ENCODE measurements at places on chromosomes 3 and 15. TPM values are rescaled to one million over a fixed set of nuclear protein-coding genes. Genes with fewer than 3 reads are reported as not detected.

PLSCR2 gene
- not detected for total RNA-seq

ACKR2 gene
- 0.72 TPM for total RNA-seq

CD200 gene
- total RNA-seq, result not detected

CADM2 gene
- 0.07 TPM for total RNA-seq

WDR6 gene
- total RNA-seq, result 129 TPM

GCHFR gene
- 17.5 TPM for total RNA-seq

FBN1 gene
- 0.33 TPM for total RNA-seq

AGTR1 gene
- total RNA-seq, result not detected

EPHA3 gene
- total RNA-seq, result not detected

TUSC7 gene
- not detected for total RNA-seq

ATP8B4 gene
- total RNA-seq, result 89.5 TPM

ACVR2B gene
- 3.1 TPM for total RNA-seq

HHLA2 gene
- total RNA-seq, result 0.09 TPM

DNA sequence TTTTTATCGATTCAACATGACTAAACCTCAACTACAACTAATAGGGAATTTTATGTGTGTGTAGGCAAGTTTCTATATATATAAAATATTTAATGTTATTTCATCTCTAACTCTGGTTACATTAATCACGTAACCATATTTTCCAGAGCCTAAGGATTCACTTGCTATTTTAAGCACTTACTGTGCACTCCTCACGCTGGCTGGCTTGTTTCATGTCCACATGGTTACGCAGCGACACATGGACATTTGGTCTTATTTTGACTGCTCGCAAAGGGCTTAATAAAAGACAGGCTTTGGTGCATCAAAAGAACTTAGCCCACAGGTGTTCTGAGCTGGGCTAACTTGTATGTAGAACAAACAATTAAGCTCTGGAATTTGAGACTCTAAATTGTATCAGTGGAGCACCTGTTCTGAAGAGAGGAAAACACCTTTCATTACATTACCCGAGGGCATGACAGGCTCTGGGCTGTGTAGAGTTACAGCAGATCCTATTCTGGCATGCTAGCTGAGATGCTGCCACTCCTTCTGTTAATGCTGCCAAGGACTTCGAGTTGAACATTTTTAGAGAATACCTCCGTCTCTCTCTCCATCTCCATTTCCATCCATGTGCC lies 130.0 kb upstream of the NR2F2 start:
- DNase-seq, result no peak

DNA sequence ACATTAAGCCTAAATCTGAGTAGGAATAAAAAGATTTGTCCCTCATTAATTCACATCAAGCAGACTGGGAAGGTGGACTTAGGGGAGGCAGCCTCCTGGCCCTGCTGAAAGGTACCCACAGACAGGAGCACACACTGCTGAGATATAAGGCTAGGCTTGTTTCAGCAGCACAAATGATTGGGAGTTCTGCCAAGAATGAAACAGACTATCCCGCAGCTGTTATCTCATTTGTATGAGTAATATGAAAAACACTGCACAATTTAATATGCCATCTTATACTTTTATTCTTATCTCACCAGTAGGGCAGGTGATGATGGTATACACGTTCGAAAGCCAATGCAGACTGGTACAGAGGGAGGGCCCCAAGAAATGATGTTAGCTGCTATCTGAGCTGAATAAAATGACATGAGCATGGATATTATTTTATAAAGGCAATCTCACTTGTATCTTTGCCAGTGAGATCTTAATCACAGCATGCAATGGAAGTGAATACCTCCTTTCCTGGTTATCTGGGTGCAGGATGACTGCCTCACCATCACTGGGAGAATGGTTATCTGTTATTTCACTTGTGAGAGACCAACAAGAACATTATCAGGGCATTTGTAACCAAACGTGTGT lies 258.7 kb upstream of the PPP2R3A start:
- DNase-seq, result no peak

DNA sequence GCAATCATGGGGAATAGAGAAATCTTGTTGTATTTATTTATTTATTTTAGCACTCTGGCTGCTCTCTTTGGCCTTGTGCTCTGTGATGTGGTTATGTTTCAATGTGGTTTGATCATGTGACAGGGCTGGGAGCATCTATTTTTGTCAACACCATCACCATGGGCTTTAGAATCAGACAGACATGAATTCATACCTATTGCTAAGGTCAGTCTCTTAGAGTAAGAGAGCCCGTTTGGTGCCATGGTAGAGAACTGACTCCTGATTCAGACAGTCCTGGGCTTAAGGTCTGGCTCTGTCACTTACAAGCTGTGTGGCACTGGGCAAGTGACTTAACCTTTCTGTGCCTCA lies 157.0 kb downstream of the RYR3 start:
- DNase-seq, result no peak

DNA sequence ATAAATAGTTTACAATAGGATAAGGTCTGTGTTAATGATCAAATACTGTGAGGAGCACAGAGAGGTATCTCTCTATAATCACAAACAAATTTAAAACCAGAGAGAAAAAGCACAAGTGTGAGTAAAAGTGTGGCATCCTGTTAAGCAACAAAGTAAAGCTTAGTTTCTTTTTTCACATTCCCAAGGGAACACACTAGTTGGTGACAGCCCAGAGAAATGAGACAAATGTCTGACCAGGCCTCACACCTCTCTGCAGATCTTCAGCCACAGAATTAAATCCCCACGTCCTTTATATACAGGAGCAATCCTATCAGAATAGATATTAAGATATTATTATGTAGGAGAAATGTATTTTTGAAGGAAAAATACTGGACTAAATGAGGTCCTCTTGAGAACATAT lies 2.7 kb downstream of the FBN1 start:
- no peak for DNase-seq

DNA sequence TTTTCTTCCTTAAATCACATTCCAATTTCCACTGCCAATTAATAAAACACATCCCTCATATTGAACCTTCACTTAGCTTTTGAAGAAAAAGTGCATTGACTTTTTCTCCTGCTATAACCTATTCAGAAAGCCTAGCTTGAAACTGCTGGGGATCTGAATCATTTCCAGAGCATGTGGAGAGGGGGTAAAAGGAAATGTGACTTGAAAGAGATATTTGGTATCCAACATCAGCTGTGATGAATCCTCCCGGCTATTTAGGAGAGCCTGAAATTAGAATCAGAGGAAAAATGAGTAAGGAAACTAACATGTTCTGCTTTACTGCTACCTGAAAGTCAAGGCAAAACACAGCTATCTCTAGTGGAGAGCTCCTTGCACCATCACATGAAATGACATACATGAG lies 2.6 kb upstream of the GNB5 start:
- no peak for DNase-seq

- no peak for DNase-seq
Measured at GRCh38 chr15:41408234-41408641, 5.9 kb upstream of the NDUFAF1 start.

- DNase-seq, result no peak
Measured at GRCh38 chr3:56086355-56086754, 381.9 kb downstream of the ERC2 start.

GRCh38 chr3:111732252-111732879 lies 126.7 kb upstream of the PHLDB2 start:
- DNase-seq, result no peak

DNA sequence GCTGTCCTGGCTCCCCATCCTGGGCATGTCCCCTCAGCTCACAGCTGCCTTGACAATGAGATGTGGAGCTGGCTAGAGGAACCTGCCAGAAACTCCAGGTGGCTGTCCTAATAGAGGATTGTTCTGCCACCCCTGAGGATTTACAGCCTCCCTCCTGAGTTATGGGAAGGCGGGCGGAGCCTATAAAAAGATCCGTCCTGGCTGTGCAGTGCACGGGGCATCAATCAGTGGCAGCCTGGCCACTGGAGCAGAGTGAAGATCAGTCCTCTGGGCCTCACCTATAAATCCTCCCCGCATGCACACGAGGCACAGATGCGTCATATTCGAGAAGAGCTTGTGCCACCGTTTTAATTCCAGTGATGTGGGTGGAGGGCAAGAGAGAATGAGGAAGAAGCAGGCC lies 90.0 kb downstream of the MEGF11 start:
- no peak for DNase-seq

DNA sequence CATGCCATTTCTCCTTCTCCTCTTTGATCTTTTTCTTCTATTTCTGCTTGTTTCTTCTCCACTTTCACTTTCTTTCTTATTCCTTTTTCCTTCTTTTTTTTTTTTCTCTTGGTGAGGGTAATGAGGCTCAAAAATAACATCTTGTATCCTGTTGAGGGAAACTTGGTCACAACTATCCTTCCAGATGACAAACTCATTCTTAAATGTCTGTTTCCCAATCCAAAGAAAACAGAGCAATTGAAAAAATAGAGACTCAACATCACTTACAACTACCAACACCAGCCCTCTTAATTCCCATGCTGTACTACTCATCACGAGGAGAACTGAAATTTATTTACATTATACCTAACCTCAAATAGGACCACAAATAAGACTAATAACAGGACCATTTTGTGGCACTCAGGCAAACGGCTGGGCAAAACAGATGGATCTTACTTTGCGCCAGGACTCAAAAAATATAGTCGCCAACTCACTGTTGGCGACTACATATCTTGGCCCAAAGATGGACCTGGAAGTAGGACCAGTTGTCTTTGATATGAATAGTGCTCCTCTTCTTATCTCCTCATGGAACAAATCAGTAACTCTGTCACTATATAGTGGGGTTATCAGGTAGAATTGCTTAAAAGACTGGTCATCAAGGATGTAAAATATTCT lies 343.9 kb downstream of the ZBTB20 start:
- no peak for DNase-seq

- DNase-seq, result no peak
Measured at GRCh38 chr3:83769791-83770663, 1188.8 kb upstream of the CADM2 start.

- DNase-seq, result no peak
Measured at GRCh38 chr3:123141276-123141675, 60.5 kb upstream of the SEC22A start.

GRCh38 chr15:44029003-44029402 lies 166.1 kb downstream of the FRMD5 start:
- no peak for DNase-seq

DNA sequence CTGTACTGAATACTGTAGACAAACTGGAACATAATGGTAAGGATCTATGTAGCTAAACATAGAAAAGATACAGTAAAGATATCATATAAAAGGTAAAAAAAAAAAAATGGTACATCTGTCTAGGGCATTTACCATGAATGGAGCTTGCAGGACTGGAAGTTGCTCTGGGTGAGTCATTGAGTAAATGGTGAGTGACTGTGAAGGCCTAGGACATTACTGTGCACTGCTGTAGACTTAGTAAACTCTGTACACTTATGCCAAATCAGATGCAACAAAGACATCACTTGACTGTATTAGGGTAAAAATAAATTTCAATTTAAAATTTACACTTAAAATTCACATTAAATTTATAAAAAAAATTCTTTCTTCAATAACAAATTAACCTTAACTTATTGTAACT lies 281.3 kb upstream of the LMCD1 start:
- DNase-seq, result no peak
